ENCODE measurements at places on chromosomes 4 and X.

DNA sequence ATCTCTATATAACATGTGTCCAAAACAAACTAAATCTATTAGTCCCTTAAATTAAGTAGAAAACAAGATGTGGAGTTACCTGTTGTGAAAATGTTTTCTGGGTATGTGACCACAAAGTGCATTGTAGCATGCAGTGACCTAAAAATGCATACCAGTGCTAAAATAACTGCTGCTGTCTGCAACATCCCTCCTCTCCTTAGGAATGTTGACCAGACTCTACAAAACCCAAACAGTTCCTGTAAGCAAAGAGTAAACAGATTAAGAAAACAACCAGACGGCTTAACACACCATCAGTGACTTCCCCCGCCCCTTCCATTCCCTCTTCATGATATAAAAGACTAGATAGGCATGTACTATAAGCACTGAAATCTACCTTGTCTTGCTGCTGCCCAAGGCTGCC lies 15.8 kb upstream of the RAB33B start:
- DNase-seq = no peak

DNA sequence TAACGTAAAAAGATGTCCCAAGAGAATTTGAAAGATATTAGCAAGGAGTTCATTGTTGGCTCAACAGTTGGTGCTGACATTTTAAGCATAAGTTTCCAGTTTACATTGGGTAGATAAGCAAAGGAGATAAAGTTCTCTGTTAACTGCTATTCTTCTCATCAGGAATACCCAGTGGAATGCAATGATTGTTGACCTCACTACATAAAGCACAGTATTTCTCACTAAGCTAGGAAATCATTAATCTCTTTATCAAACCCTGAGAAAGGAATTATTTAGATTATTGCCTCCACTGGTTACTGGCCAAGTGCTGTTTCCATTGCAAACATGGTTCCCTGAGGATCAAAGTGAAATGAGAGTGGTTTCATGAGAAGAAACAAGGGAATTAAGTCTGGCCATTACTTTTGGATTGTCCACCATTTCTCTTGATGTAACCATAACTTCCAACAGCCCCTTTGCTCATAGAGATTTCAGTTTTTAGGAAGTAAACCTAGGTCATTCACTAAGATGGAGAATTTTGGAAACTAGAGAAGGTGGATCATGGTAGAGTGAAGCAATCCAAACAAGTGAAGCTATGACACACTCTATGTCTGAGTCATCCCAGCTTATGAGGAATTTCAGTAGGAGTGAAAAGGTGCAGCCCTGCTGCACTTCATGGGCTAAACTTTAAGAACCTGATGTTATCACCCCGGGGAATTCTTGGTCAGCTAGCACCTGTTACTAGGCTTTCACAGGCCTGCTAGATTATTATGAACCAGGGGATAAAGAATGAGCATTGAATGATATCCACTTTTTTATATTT lies 163.4 kb downstream of the AREG start:
- no peak for DNase-seq

- no peak for DNase-seq
Measured at GRCh38 chrX:40816906-40817305, 81.6 kb upstream of the MED14 start.

- no peak for DNase-seq
Measured at GRCh38 chr4:14168919-14169318, 541.4 kb upstream of the BOD1L1 start.

- DNase-seq = no peak
Measured at GRCh38 chrX:106168107-106168506, at the start of gene PWWP3B. Gene PWWP3B (plus strand): TSS chrX:106168305. CDS start chrX:106205433, 37,128 bp downstream.

- no peak for DNase-seq
Measured at GRCh38 chrX:120741452-120741851, 111.6 kb upstream of the C1GALT1C1 start.
